ENCODE measurements at places on chromosomes 13 and 19.

DNA sequence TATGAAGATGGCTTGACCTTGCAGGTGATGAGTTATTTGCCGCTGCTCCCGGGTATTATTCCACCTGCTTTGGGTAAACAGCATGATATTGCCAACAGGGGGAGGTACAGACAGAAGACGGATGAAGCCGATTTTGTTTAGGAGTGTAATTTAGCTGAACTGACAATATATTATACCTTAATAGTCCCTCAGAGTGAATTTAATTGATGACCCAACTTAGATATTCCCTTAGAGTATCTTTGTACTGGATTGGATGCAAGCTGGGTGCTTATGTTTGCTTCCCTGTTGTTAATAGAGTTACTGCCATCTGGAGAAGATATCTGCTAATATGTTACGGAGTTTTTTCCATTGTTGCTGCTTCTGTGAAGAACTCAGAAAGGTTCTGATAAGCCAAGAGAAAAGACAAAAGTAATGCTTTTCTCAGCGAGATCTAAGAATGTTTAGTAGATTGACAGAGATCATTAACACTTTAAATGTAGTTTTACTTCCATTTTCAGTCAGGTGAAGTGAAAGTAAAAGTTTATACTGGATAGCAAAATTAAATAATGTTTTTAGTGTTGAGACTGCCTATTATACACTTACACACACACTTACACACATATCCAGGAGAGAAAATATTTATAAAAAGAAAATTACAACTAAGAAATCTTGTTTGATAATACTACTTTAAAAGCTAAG is 2220.8 kb upstream of the PCDH20 start:
- DNase-seq: no peak

- peak; percentile 80 for DNase-seq
These were observed 26.5 kb upstream of the HOMER3 start for GRCh38 chr19:18967358-18968146.

DNA sequence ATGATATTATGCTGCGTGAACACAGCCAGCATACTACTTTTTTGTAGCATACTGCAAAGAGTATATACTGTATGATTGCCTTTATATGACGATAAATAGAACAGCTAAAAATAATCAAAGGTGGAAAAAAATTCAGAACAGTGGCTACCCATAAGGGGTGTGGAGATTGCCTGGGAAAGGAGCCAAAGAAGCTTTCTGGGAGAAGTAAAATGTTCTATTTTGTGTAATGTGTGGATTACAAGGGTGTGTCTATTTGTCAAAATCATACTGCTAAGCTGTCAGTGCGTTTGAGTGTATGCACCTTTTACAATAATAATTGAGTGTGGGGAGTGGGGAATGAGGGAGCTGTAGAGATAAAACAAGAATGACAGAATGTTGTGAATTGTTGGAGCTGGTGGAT is 45.2 kb upstream of the MTIF3 start:
- DNase-seq: no peak

GRCh38 chr13:113393563-113394338 is 29.8 kb upstream of the GRTP1 start:
- peak; percentile 59 for DNase-seq

- DNase-seq: no peak
These were observed 28.2 kb downstream of the GPC6 start for GRCh38 chr13:93254775-93255174.

- peak; percentile 43 for DNase-seq
These were observed 34.6 kb upstream of the SLC46A3 start for GRCh38 chr13:28753208-28753892.

DNA sequence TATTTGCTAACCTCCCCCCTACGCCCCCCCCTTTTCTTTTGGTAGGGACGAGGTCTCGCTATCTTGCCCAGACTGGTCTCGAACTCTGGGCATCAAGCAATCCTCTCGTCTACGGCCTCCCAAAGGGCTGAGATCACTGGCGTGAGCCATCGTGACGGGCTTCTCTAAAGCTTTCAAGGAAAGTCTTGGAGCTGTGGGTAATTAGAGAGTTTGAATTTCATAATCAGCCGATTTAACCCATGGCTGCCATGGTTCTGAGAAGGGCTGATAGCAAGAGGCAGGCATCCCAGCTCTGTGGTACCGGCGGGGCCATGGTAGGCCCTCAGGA is 679 bp upstream of the ABHD8 start:
- no peak for DNase-seq

- no peak for DNase-seq
These were observed 126.8 kb downstream of the UQCRFS1 start for GRCh38 chr19:29086182-29086581.

DNA sequence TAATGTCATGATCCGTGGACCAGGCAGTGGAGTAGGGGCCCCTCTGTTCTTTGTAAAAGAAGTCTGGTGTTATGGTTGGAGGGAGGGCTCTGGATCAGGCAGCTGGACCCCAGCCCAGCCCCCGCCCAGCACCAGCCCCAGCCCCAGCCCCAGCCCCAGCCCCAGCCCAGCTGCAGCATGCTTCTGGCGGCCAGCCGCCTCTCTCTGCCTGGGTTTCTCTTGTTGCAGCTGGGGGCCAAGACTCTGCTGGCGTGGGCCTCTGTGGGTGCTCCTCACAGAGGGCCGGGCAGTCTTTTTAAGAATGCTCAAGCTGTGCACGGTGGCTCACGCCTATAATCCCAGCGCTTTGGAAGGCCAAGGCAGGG is 17.9 kb downstream of the DOT1L start:
- no peak for DNase-seq

- peak; percentile 99 for DNase-seq
These were observed at the start of gene UBA52 for GRCh38 chr19:18571564-18572344. Gene UBA52, plus strand, starts transcription at chr19:18571857. Its CDS starts 1,444 bp downstream, at chr19:18573301.

GRCh38 chr13:95713651-95714050 is 36.7 kb downstream of the DNAJC3 start:
- DNase-seq: no peak

GRCh38 chr19:45693106-45693788 is 781 bp downstream of the QPCTL start:
- peak; percentile 67 for DNase-seq

DNA sequence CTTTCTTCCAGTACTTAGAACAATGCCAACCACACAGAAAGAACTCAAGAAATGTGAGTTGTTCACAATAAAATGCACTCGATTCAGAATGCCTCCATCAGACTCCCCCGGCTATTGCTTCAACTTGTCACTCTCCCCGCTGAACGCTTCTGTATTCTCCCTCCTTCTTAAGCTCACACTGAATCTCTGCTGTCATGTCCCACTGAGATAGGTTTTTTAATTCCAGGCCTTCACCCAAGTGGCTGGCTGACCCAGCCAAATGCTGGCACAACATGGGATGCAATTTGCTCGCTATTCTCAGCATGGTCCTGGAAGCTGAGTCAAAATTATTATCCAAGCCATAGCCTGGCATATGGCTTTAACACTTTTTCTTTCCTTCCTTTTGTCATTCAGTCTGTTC is 76.8 kb upstream of the SERP2 start:
- DNase-seq: no peak

DNA sequence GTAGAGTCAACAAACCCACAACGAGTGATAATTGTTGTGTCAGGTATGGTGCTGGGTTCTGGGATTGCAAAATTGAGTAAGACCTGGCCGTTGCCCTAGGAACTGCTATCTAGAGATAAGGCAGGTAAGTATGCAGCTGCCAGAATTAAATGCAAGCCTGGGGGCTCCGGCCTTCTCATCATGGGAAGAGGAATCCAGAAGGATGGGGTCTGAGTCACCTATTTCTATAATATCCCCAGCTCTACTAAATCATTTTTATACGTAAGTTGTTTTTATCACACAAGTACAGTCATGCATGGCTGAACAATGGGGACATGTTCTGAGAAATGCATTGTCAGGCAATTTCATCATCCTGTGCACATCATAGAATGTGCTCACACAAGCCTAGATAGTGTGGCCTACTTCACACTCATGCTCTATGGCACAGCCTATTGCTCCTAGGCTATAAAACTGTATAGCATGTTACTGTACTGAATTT is 203.0 kb downstream of the KLF5 start:
- DNase-seq: no peak

GRCh38 chr19:40598121-40598917 is 2.9 kb upstream of the LTBP4 start:
- DNase-seq: peak; percentile 75

DNA sequence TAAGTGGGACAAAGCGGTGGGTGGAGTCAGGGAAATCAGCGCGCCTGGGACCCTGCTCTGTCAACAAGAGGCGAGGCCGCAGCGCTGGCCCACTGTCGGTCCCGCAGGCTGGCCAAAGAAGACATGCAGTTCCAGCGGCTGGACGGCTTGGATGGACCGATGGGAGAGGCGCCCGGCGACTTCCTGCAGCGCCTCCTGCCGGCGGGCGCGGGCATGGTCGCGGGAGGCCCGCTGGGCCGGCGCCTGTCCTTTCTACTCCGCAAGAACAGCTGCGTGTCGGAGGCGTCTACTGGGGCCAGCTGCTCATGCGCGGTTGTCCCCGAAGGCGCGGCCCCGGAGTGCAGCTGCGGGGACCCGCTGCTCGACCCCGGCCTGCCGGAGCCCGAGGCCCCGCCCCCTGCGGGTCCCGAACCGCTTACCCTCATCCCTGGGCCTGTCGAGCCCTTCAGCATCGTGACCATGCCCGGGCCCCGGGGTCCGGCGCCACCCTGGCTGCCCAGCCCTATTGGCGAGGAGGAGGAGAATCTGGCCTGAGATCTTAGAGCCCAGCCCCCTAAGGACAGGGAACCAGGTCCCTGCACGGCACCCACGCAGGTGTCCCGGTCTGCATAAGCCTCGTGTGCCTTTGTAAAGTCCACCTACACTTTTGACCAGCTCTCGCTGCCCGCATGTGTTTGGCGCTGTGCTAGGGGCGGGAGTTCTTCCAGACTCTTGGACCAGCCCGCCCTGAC is 6.1 kb downstream of the BEST2 start:
- peak; percentile 61 for DNase-seq

DNA sequence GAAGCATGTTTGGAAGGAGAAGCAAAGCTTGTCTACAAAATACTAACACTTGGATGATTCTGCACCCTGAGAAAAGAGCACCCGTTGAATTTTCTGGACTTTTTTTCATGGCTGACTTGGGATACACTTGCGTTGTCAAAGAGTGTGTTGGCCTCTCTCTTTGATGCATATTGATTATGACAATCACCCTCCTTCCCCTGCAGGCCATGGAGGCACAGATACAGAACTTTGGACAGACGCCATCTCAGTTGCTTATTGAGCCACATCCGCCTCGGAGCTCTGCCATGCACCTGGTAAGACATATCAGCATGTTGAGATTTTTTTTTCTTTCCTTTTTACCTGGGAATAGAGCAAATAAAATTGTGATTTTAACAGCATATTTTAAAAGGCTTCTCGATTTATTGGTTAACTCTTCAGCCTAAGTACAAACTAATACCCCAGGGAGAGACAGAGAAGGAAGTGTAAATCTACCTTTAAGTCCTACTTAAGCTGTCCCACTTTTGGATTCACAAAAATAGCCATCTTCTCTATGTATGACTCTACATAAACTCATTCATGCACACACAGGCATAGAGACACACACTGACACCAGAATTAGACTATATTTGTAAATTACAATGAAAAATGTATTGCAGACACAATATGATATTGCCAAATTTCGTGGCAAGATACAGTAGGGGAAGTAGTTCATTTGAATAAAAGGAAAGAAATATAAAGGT is 169.7 kb upstream of the MAB21L1 start:
- DNase-seq: no peak

DNA sequence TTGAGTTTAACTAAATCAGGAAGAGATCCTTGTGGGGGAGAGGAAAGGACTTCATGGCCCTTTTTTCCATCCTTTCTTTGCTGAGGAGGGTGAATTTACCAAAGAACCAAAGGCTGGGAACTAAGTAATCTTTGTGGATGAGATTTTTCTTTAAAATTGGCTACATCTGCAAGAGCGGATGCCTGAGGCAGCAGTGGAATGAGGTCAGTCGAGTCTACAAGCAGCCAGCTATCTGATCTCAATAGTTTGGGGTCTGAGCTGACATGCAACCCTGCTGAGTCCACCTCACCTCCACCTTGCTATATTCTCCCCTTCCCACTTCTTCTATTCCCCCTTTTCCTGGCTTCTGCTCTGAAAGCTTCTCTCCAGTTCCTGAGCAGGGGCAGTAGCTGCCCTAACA is 3.6 kb upstream of the DNAJC15 start:
- DNase-seq: no peak

GRCh38 chr13:58953638-58954037 is 1210.1 kb downstream of the DIAPH3 start:
- peak; percentile 97 for DNase-seq

- DNase-seq: no peak
These were observed 41.4 kb downstream of the DEDD2 start for GRCh38 chr19:42175952-42176648.

GRCh38 chr13:100773923-100774663 is 99.5 kb upstream of the TMTC4 start:
- DNase-seq: no peak

GRCh38 chr13:61880578-61881283 is 465.1 kb upstream of the PCDH20 start:
- DNase-seq: peak; percentile 67

GRCh38 chr19:47267350-47267759 is 7.3 kb upstream of the INAFM1 start:
- DNase-seq: no peak

GRCh38 chr19:38617283-38617763 is 430 bp downstream of the MAP4K1 start:
- no peak for DNase-seq

GRCh38 chr19:46990991-46991676 is 28.5 kb upstream of the NPAS1 start:
- no peak for DNase-seq

DNA sequence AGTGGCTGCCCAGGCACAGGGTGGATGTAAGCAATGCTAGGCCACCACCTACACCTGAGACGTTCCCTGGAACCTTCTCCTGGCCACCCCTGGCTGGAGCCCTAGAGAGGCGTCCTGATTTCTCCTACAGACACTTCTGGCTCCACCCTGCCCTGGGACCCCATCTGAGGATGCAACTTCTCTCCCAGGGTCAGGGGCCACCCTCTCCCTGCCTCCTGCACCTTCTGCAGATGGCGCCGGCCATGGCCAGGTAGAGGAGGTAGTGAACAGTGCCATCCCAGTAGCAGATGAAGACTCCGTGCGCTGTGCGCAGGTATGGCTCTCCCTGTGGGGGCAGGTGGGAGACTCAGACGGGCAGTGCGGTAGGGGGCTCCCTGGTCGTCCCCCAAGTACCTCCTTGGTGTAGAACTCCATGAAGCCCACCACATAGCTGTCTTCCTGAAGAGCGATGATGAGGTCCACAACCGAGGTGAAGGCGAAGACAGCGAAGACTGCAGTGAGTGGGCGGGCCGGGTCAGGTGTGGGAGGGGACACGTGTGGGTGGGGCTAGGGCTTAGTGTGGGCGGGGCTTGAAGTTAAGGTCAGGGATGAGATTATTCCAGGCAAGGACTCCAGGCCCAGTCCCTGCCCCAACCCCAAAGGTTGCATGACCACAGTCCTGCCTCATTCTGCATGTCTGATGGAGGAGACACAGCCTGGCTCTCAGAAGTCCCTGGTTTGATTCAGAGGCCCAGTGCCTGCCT is 3.0 kb downstream of the TM6SF2 start:
- DNase-seq: no peak
